Stimulated activated CD4-positive, alpha-beta T cell treated with anti-CD3 and anti-CD28 coated beads, Interleukin-12 subunit alpha, Interleukin-12 subunit beta, amount 100 ng/mL, for 48 hours (primary cell): ENCODE measurements at places on chromosomes 5 and 9.

DNA sequence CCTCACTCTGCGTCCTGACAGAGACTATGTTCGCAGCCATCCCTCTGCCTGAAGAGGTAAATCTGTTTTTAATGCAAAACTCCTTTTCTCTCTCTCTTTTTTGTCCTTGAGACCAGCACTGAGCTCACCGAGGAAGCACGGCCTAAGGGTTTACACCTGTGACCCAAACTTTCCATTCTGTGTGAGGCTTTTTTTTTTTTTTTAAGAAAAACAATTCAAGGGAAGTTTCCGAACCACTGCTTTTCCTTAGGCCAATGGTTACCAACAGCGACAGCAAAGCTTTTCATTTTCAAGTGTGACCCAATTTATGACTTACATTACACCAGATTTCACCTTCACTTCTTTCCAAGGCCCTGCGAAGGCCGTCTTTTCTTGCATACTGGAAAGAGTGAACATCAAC is 205.9 kb downstream of the EFNA5 start:
- no peak for DNase-seq

GRCh38 chr5:55151923-55152842 is 7.8 kb upstream of the GPX8 start:
- DNase-seq, result no peak

- DNase-seq, result no peak
These were observed 10.4 kb downstream of the NR6A1 start for GRCh38 chr9:124760719-124761118.

DNA sequence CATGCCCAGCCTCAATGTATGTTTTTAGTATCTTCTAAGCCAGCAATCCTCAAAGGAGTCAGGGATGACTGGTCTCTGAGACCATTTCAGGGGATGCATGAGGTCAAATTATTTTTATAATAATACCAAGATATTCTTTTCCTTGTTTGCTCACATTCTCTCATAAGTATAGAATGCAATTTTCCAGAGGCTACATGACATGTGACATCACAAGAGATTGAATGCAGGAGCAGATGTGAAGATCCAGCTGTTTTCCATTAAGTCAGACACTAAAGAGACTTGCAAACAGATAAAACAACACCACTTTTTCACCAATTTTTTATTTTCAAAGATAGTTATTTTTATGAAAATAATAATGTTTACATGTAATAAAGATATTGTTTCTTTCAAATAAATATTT is 22.0 kb upstream of the FREM1 start:
- DNase-seq, result no peak

DNA sequence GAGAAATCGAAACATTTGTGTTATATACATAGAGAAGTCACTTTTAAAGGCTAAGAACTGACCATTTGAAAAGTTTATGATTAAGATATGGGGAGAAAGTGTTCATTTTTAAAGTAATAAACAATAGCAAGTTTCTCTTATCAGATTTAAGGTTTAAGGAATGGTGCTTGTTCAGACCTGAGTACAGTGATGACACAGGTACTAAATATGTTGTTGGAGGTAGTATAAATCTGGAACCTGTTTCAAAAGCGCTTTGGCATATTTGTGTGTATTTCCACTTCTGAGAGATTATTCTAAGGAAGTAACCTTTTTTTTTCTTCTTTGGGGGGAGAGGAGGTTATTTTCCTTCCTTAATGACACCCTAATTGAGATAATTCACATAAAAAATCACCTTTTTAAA is 18.4 kb downstream of the CDC42SE2 start:
- no peak for DNase-seq
